ENCODE measurements at places on chromosomes 3 and 15. TPM values are rescaled to one million over a fixed set of nuclear protein-coding genes. Genes with fewer than 3 reads are reported as not detected.

NTRK3 gene
- 1.6 TPM for total RNA-seq

DAZL gene
- total RNA-seq, result not detected

PRRT3 gene
- 1.6 TPM for total RNA-seq

CELSR3 gene
- total RNA-seq, result 0.64 TPM
